ENCODE measurements at places on chromosomes 3 and 15. TPM values are rescaled to one million over a fixed set of nuclear protein-coding genes. Genes with fewer than 3 reads are reported as not detected.

DIPK2A gene
- 7.4 TPM for total RNA-seq

CRYGS gene
- 0.43 TPM for total RNA-seq

CFAP44 gene
- 1.7 TPM for total RNA-seq

CGGBP1 gene
- 39.9 TPM for total RNA-seq

ZIC1 gene
- not detected for total RNA-seq

SYNM gene
- 41.3 TPM for total RNA-seq

LIPC gene
- not detected for total RNA-seq

UBAP1L gene
- total RNA-seq = 0.29 TPM

GABRR3 gene
- total RNA-seq = not detected

EPHA6 gene
- total RNA-seq = not detected

ERICH6 gene
- total RNA-seq = not detected

Measured in A549 treated with ZK216348 at 1 μM for 4 hours (cell line).